Stimulated activated CD4-positive, alpha-beta T cell treated with anti-CD3 and anti-CD28 coated beads, Interleukin-2, amount 100 ng/mL, for 48 hours (primary cell): ENCODE measurements at places on chromosomes 16 and 17.
A peak's percentile ranks its signal among the peaks of the same experiment; 100 is the strongest.

DNA sequence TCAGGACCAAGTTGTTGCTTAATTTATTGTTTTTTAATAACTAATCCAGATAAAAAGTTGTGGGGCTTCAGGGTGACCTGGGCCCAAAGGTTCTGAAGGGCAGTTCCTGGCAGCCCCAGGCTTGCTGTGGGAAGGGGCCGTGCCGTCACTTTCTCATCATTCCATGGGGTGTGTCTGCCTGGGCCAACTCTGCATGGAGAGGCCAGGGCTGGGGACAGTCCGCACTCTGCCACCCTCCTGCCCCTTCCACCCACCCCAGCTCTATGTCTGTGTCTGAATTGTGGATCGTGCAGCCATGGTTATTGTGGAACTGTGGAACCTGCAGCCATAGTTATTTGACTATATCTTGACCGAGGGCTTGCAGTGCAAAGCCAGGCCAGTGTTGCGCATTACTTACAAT lies 4.0 kb downstream of the LIMD2 start:
- no peak for DNase-seq

- no peak for DNase-seq
Observed at GRCh38 chr17:74085434-74085833, 118.0 kb upstream of the RPL38 start.

GRCh38 chr17:8186787-8187516 lies 3.0 kb downstream of the BORCS6 start:
- DNase-seq: peak; percentile 99

DNA sequence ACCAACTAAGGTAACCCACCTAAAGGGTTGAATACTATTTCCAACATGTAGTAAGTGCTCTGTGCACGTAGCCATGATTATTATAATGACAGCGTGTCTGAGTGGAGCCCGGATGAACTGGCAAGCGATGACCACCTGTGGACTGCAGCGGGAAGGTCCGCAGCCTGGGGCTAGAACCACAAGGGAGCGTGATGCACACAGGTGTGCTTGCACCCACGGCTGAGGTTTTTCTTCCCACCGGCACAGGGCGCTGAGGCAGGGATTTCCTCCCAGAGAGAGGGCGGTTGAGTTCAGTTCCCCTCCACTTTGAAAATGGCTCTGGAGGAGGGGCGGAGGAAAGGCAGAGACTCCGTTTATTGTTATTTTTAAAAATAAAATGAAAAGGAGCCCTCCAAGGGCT lies 221.7 kb upstream of the HSBP1 start:
- no peak for DNase-seq

DNA sequence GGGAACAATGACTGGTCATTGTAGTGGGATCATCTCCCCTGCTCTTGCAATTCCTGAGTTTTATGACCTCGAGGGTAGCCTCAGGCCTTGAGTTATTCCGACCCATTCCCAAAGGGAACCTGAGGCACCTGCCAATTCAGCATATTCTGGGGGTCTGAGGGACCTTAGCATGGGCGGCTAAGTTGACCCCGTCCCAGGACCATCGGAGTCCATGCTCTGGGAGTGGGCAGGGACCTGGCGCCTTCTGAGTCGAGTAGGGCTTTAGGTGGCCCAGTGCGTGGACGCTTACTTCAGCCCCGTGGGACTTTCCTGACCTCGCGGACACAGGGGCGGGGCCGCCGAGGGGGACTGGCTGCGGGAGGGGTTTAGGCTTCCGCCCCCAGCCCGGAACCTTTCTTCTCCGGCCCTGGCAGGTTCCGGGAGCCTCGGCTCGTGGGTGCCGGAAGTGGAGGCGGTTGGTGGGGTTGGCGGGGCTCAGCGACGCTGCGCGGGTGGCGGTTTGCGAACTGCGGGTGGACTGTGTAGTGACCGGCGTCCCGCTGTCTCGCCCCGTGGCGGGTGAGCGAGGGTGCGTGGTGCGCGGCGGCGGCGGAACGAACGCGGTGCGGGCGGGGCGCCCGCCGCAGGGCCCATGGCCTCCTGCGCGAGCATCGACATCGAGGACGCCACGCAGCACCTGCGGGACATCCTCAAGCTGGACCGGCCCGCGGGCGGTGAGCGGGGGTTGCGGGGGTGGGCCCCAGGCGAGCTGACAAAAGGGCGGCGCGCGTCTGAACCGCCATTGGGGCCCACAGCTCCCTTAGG lies at the start of gene EDC4:
TSS of gene EDC4 (plus strand) at position 422 of the 804 bp plus-strand sequence. CDS start at position 632, 210 bp downstream.
- DNase-seq: peak; percentile 90

GRCh38 chr17:39943702-39944392 lies 16.3 kb downstream of the LRRC3C start:
- DNase-seq: no peak

GRCh38 chr16:47887496-47887895 lies 268.3 kb downstream of the ABCC12 start:
- DNase-seq: no peak

GRCh38 chr16:12639044-12639443 lies 164.6 kb downstream of the CPPED1 start:
- no peak for DNase-seq

GRCh38 chr16:7405166-7405565 lies 72.5 kb downstream of the RBFOX1 start:
- DNase-seq: no peak

- DNase-seq: no peak
Observed at GRCh38 chr16:88773812-88774291, 11.2 kb downstream of the PIEZO1 start.

DNA sequence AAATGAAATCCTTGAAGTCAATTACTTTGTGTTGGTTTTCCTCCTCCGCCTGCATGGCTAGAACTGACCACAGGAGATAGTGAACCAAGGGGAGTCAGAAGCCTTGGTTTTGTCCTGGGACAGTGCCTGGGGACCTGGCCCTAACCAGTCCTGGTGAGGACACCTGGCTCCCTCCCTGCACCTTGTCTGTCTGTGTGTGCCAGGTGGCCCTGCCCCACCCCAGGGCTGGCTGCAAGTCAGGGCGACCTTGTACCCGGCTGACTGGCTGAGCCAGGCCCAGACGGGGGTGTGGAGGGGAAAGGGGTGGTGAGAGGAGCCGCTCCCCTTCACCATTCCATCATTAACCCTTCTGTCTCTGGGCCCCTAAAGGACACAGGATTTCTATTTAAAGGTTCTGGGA lies 3.4 kb downstream of the RAPGEFL1 start:
- no peak for DNase-seq

- peak; percentile 54 for DNase-seq
Observed at GRCh38 chr16:86044241-86044671, 145.3 kb downstream of the IRF8 start.

DNA sequence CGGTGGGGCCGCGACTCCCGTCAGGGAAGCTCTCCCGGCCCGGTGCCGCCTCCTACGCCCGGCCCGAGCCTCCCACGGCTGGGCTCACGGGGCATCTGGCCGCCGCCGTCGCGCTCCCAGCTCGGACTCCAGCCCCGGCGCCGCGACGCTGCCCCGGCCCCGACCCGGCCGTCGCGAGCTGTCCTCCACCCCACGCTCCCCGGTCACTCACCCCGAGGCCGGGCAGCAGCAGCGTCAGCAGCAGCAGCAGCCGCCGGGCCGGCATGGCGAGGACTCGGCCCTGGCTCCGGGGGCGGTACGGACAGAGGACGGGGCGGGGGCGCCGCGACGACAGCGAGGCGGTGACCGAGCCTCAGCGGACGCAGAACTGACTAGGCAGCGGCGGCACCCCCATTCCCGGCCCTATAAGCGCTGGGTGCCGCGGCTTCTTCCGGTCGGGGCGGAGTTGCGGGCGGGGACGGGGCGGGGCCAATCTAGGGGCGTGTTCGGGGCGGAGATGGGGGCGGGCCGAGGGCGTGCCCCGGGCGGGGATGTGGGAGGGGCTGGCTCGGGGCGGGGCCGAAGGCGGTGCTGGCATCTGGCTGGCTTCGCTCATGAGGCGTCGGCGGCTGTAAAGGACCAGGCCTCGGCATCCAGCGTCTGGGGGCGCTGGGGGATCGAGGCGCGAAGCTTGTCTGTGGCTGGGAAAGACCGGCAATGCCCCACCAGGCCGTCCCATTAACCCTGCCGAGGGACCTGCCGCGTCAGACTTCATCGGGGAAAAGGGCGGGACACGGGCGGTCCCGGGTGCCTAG lies at the start of gene ERN1:
TSS of gene ERN1 (minus strand) at position 380 of the 794 bp plus-strand sequence. CDS start at position 265, 115 bp downstream.
- DNase-seq: peak; percentile 92

- no peak for DNase-seq
Observed at GRCh38 chr17:82310877-82311276, 6.5 kb downstream of the CD7 start.

GRCh38 chr16:67346341-67346740 lies 19.7 kb downstream of the LRRC36 start:
- no peak for DNase-seq

- no peak for DNase-seq
Observed at GRCh38 chr17:14701886-14702285, 401.0 kb downstream of the HS3ST3B1 start.

GRCh38 chr16:30381291-30382041 lies 895 bp downstream of the SEPTIN1 start:
- peak; percentile 34 for DNase-seq

- DNase-seq: no peak
Observed at GRCh38 chr17:57946798-57947358, 8.3 kb downstream of the CUEDC1 start.

DNA sequence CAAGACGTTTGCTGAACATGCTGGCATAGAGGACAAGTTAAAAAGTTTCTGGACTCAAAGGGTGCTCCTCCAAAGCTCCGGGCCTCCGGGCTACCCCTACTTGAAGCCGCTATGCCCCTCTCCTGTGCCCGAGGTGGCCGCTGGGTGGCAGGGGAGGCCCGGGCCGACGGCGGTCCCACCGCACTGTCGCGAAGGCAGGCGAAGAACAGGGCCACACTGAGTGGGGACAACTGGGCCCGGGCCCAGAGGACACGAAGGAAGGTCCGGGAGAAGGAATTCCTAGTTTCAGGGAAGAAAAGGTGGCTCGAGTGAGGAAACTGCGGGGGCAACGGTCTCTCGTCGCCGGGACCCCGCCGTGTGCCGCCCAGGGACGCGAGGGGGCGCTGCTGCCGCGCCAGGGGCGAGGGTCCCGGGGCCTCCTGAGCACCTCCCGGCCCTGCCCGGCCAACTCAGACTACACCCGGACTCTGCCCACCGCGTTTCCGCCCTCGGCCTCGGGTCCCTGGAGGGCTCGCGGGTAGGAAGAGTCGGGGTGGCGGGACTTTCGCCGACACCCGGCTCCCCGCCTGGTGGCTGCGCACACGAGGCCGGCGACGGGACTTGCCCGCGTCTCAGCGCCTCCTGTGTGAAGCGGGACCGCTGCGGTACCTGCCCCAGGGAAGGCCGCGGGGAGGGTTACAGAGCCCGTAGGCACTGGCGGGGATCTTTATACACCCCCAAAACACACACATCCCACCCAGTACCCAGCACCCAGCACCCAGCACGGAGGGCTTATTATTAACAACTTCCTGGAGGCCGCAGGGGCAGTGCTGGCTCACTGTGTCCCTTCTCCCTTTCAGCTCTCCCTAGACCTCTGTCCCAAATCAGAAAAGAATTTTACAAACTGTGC lies 772 bp upstream of the CHCT1 start:
- peak; percentile 67 for DNase-seq

GRCh38 chr17:29214215-29215146 lies 32.2 kb upstream of the CRYBA1 start:
- DNase-seq: no peak

DNA sequence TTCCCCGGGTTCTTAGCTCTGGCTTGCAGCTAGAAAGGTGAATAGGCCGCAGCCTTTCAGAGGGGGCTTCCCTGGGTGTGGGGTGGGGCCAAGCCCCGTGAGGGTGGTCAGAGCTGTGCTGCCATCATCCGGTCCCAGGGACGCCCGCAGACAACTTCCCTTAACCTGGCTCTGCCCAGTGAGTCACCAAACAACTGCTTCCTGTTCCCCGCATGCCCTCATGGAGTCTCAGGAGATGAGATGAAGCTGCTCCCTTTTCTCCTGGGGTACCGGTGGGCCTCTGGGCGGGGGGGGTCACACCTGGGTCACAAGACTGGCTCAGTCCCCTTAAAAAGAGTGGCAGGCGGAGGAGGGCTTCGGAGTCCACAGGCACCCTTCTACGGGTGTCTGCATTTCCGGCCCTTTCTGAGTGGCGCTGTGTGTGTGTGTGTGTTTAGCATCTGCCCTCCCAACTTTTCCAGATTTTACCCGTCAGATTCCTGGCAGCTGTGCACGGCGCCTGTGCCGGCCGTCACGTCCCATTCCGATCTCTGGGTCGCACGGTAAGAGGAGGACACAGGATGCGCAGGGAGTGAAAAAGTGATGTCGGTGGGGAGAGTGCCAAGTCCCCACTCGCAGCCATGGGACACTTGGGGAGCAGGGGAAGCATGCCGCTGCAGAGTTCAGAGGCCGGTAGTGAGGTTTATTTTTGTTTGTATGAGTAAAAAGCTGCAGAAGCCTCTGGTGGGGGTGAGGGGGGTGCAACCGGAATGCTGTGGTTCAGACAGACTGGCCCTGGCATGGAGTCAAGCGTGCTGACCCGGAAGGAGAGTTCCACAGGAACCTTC lies 16.8 kb downstream of the HIC1 start:
- no peak for DNase-seq

- no peak for DNase-seq
Observed at GRCh38 chr16:72961115-72961832, 86.7 kb downstream of the ZFHX3 start.

GRCh38 chr17:59496178-59496577 lies 69.2 kb upstream of the DHX40 start:
- no peak for DNase-seq

- DNase-seq: no peak
Observed at GRCh38 chr17:50186661-50187393, 14.6 kb downstream of the COL1A1 start.

DNA sequence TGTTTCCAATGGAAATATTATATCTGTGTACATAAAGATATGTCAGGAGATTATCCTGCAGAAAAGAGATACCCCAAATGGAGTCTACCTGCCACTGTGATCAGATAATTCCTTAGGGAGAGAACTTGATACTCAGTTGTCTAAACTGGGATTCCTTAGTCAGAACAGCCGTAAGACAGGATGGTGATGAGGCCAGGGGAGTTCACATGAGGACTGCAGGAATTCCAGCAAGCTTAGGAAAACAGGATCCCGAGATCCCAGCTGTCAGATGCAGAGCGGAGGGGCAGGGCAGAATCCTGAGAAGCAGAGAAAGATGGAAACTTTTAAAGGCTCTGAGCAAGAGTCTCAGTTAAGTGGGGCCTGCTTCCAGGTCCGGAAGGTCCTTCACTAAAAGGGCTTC lies 4.7 kb downstream of the KRABD2 start:
- no peak for DNase-seq

GRCh38 chr16:20854963-20855362 lies 45.2 kb downstream of the DCUN1D3 start:
- DNase-seq: no peak

DNA sequence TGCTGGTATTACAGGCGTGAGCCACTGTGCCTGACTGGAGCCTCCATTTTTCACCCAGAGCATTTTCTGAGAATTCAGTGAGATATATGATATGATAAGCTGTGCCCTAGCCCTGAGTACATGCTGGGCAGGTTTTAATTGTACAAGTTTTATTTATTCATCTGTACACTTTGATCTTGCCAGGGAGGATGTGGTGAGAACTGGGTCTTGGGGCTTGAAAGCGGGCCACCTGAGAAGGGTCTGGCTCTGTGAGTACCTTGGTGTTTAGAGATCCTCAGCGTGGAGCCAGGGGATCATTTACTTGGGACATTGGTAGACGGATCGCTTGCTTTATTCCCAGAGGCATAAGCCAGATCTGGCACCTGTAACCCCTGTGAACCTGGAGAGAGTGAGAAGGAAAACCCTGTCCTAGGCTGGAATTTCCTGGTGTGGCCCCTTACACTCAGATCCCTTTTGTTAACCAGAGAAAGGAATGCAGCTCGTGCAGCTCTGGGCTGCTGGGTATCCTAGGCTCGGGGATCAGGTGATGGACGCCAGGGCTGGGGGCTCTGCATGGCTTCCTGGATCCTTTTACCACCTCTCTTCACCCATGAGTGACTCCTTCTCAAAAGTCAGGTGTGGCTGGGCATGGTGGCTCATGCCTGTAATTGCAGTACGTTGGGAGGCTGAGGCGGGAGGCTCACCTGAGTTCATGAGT lies 91.9 kb downstream of the ABCC1 start:
- DNase-seq: no peak

GRCh38 chr17:42514279-42514678 lies 21.8 kb upstream of the NAGLU start:
- no peak for DNase-seq
